ENCODE measurements at places on chromosomes 16 and 17. TPM values are rescaled to one million over a fixed set of nuclear protein-coding genes. Genes with fewer than 3 reads are reported as not detected.

PRKCB gene
- total RNA-seq = 79.9 TPM

TP53TG3B gene
- total RNA-seq = not detected

LGALS3BP gene
- total RNA-seq = 73.3 TPM

CIITA gene
- total RNA-seq = 6.4 TPM

KRTAP3-2 gene
- not detected for total RNA-seq

PDE6G gene
- 3.7 TPM for total RNA-seq

ZG16 gene
- total RNA-seq = not detected
